Inflammatory macrophage treated with lipopolysaccharide for 4 hours (primary cell): ENCODE measurements at places on chromosomes 12 and 14.

DNA sequence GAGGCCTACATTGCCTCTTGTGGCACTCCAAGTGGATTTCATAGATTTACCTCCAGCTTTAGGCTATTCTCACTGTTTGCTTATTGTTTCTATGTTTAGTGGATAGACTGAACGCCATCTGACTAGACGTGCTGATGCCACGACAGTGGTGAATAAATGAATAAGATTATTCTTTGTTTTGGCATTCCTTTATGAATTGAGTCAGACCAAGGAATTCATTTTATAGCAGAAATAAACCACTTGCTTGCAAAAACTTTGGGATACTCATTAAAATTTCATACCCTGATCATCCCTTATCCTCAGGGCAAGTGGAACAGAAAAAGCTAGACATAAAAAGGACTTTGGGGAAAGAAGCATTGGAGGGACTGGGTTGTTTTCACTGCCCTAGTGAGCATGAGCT, 71.7 kb upstream of the FERMT2 start:
- DNase-seq: no peak

- DNase-seq: no peak
Observed at GRCh38 chr14:75711105-75711795, 50.2 kb downstream of the TTLL5 start.

GRCh38 chr12:130981074-130981742, 27.5 kb downstream of the ADGRD1 start:
- DNase-seq: no peak

DNA sequence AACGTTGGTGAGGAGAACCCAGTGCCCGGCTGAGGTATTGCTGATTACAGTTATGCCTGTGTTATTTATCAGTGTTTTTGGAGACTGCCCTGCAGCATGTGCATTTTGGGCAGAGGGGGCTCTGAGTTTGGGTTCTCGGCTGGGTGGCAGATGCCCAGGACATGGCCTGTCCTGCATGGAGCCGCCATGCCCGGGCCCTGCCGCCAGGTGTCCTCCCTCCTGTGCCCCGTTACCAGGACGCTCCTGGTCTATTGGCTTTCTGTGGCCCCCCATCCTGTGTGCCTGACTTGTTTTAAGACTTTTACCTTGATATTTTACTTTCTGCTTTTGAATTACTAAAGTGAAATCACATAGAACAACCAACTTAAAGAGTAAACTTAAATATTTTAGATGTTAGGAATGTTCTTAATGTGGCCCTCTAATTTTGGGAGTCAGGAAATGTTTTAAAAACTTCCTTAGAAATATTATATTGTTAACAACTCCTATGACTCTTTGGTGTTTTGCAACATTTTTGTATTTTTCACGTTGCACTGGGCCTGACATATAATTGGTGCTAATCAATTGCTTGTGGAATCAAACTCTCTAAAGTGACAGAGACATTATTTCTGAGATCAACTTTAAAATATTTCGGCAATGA, 51.8 kb downstream of the PRIMA1 start:
- DNase-seq: no peak

GRCh38 chr12:67452119-67452805, 183.1 kb downstream of the CAND1 start:
- DNase-seq: peak; percentile 93
